NCI-H526 treated with DMSO at 0.1 percent for 48 hours (cell line): ENCODE measurements at places on chromosomes 3 and 15.

DNA sequence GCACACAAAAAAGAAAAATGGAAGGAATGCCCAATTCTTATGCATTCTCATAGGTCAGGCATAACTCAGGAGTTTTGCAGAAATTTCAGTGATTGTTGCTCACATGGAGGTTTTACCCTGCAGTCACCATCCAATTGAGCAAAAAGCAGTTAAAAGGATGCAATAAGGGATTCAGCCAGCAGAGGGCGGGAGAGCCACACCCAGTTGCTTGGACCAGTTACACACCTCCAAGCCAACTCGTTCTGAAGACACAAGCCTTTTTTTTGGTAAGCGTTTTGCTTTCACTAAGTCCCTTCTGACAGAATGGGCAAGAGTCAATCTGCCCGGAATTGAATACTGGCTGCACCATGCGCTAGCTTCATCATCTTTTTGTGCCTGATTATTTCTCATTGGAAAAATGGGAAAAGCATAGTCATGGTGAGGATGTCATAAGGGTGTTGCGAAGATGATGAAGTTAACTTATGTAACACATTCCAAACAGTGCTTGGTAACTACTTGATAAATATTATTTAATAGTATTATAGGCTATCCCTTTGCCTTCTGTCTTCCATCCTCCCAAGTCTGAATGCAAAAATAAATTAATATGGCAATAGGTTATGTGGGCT lies 154.4 kb upstream of the SGO1 start:
- peak; percentile 88 for DNase-seq

GRCh38 chr15:41020829-41021228 lies 67.6 kb downstream of the CHAC1 start:
- DNase-seq = no peak

GRCh38 chr3:158713094-158713499 lies 19.2 kb downstream of the RARRES1 start:
- no peak for DNase-seq

DNA sequence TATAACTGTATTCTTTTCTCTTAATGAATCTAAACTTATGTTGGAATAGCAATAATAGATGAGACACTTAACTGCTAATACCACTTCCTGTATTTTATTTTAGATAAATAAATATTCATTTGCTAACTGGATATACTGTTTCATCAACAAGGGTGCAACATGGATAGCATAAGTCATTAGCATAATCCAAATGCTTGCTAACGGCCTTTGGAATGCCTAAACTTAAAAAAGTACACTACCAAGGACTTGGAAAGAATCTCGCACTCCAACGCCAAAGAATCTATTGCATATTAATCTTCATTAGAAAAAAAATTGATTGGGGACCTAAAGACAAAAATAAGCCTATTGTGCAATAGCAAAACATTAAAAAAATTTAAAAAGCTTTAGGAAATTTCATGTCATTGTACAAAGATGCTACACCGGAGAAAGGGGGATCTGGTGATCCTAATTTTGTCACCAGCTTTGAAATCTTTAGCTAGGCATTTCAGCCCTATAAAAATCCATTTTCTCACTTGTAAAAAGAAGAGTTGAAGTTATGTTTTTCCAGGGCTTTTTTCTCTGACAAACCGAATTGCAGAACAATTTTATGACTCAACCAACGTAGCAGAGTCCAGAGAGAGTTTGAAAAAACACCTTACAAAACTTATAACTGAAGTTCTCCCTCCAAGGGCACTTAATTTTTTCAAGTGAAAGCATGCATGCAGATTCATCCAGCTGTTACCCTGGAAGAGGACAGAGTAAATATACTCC lies 4.1 kb downstream of the VGLL3 start:
- no peak for DNase-seq

DNA sequence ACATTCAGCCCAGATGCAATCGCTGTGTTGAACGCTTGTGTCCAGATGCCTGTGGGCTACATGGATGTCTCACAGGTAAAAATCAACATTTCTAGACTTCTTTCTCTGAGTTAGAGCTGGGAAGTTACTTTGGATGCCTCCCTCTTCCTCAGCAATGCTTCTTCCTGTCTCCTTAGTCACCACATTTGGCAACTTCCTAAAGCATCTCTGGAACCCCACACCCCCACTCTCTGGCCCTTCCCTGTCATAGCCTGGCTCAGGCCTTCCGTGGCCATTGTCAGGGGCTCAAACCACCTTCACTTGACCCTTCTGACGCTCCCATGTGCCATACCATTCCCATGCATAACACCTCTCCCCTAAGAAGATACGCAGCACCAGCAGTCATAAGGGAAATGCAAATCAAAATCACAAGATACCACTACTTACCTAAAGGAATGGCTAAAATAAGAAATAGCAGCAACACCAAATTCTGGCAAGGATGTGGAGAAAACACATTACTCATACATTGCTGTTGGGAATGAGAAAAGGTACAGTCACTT lies 21.6 kb upstream of the RGMA start:
- no peak for DNase-seq

- no peak for DNase-seq
Measured at GRCh38 chr3:189849262-189849661, 218.1 kb downstream of the TP63 start.

DNA sequence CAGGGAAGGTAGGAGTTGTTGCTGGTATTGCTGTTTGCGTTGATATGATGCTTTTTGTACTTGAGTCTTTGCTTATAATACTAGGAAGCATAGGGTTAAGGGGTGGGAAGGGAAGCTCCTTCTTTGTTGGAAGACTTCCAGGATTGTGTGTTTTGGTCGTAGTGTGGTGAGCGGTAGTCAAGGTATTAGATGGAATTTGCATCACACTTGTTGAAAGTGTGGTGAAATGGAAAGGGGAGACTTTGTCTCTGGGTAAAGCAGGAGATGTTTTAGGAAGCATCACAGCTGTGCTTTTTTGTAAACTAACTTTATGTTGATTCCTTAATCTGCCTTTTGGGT lies 14.9 kb downstream of the IGSF10 start:
- no peak for DNase-seq

- no peak for DNase-seq
Measured at GRCh38 chr3:14236902-14237301, 58.3 kb downstream of the LSM3 start.

DNA sequence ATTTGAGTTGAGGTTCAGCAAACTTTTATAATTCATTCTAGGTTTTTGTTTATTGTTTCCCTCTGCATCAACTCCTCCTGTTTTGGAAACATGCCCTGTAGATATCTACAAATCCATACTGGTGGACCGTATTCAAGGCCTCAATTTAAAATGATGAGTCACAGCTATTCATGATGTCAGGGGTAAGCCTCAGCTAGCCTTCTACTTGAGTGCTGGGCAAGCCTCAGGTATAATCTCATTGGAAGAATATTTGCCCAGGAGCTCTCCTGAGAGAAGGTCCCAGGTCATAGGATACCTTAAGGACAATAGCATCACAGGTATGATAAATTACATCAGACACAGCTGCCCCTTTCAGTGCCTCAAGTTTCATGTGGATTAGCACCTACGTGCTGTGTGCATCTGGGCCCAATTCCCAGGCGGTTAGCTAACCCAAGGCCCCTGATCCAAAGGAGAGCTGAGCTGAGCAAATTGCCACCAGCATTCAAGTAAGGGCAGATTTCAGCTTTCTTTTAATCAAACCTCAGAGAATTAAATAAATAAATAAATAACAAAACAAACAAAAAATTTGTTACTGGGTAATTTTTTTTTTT lies 87.5 kb downstream of the KCNMB2 start:
- no peak for DNase-seq

GRCh38 chr3:140536926-140537726 lies 140.7 kb upstream of the TRIM42 start:
- DNase-seq = no peak

DNA sequence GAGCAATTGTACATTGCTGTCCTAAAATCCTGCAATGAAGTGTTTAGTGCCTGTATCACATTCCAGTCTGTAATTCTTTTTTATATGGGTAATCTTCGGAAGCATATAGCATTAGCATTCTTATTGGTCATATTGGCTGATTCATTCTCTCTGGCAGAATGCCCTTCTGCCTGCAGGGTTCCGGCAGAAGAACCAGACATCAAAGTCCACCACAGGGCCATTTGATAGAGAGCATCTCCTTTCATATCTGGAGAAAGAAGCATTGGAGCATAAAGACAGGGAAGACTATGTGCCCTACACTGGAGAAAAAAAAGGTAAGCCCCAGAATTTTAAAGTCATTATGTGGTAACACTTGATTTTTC lies 39.6 kb downstream of the TMOD3 start:
- no peak for DNase-seq

DNA sequence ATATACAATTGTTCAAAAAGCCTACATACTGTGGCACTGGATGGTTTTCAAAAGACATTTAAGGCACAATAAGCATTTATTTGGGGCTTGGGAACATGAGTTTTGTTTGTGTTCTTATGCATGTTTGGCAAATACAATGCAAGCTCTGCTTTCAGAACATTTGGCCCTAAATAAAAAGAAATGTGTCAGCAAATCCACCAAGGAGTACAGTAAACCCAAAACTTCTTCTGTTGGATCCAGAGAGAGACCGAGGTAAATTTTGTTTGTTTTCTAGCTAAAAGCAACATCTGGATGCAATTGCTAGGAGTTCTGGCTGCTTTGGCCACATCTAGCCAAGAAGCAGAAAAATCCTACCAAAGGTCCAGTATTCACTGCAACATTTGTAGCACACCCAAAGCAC lies 168.8 kb downstream of the DCLK3 start:
- DNase-seq = no peak

DNA sequence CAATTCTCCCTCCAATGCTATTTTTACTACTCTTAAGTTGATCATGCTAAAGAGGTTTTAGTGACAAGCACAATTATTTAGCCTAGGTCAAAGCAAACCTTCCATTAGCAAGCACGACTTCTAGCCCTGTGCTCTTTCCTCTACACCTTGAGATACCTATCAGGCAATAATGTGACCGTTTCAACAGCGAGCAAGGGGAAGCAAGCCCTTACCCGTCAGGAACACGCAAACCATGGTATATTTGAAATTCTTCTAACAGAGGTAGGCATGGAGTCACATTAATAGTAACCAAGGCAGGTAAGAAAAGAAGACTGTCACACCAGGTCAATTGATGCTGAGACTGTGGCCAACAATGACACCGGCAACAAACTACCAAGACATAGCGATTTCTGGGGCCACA lies 68.9 kb upstream of the VGLL4 start:
- no peak for DNase-seq

- DNase-seq = no peak
Measured at GRCh38 chr15:70126362-70126761, 28.6 kb upstream of the TLE3 start.
